Gastrocnemius medialis (tissue), 4 donors: ENCODE measurements at places on chromosomes 6 and 20.

DNA sequence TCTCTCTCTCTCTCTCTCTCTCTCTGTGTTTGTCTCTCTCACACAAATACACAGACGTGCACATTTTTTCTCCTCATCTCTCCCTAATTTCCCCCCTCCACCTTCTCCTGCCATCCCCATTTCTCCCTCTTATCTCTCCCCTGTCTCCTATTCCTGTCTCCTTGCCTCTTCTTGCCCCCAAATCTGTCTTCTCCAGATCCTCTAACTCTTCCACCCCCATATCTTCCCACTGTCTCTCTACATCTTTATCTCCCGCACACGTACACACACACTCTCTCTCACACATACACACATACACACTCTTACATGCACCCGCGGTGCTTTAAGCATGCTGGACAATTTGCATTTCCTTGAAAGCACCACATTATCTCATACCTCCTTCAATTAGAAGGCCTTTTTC is 15.9 kb downstream of the KIZ start:
- no peaks in the 10 kb centered on the region for H3K27me3 ChIP-seq
- H3K27ac ChIP-seq, result no peak overlapping the region
- no peaks in the 10 kb centered on the region for H3K4me1 ChIP-seq
- peaks cover 25% of the 10 kb centered on the region for H3K36me3 ChIP-seq
- DNase-seq, result no peak

DNA sequence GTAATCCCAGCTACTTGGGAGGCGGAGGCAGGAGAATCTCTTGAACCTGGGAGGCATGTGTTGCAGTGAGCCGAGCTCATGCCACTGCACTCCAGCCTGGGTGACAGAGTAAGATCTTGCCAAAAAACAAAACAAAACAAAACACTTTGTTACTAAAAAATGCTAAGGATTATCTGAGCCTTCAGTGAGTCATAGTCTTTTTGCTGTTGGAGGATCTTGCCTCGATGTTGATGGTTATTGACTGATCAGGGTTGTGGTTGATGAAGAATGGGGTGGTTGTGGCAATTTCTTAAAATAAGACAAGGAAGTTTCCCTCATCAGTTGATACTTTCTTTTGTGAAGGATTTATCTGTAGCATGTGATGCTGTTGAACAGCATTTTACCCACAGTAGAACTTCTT is 196.8 kb upstream of the HDDC2 start:
- no peak for DNase-seq
- no peaks in the 10 kb centered on the region for H3K27me3 ChIP-seq
- H3K36me3 ChIP-seq, result no peaks in the 10 kb centered on the region
- no peak overlapping the region for H3K4me3 ChIP-seq
- no peaks in the 10 kb centered on the region for H3K4me1 ChIP-seq

GRCh38 chr6:22366214-22366613 is 69.4 kb upstream of the PRL start:
- no peaks in the 10 kb centered on the region for H3K36me3 ChIP-seq
- peaks cover 7% of the 10 kb centered on the region for H3K4me1 ChIP-seq
- H3K4me3 ChIP-seq, result no peak overlapping the region
- H3K27me3 ChIP-seq, result no peaks in the 10 kb centered on the region
- no peak for DNase-seq

- H3K36me3 ChIP-seq, result no peaks in the 10 kb centered on the region
- no peak overlapping the region for H3K27ac ChIP-seq
- H3K4me1 ChIP-seq, result peaks cover 11% of the 10 kb centered on the region
- no peak overlapping the region for H3K4me3 ChIP-seq
- no peaks in the 10 kb centered on the region for H3K27me3 ChIP-seq
- no peak for DNase-seq
Observed at GRCh38 chr20:10719740-10720385, 46.1 kb upstream of the JAG1 start.

- H3K4me3 ChIP-seq, result no peak overlapping the region
- no peak for DNase-seq
- no peaks in the 10 kb centered on the region for H3K36me3 ChIP-seq
Observed at GRCh38 chr6:15370733-15371671, 125.1 kb downstream of the JARID2 start.

- H3K27ac ChIP-seq, result no peak overlapping the region
- no peak overlapping the region for H3K4me3 ChIP-seq
- H3K27me3 ChIP-seq, result no peaks in the 10 kb centered on the region
- DNase-seq, result no peak
Observed at GRCh38 chr6:122078481-122078880, 321.0 kb upstream of the HSF2 start.

DNA sequence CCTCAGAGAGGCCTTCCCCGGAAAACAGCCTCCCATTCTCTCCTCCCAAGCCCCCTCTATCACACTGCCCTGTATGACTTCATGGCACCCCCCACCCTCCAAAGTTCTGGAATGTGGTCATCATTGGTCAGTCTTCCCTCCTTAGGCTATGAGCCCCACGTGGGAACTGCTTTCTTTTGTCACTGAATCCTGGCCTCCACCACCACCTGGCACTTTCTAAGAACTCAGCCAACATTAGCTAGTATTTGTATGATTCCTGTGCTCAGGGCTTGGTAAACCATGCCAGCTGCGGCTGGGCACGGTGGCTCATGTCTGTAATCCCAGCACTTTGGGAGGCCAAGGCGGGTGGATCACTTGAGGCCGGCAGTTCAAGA is 8.4 kb upstream of the E2F1 start:
- H3K27me3 ChIP-seq, result no peaks in the 10 kb centered on the region
- no peaks in the 10 kb centered on the region for H3K4me1 ChIP-seq
- DNase-seq, result no peak
- no peaks in the 10 kb centered on the region for H3K36me3 ChIP-seq
- no peak overlapping the region for H3K4me3 ChIP-seq
